ENCODE measurements at places on chromosomes 6 and 20. TPM values are rescaled to one million over a fixed set of nuclear protein-coding genes. Genes with fewer than 3 reads are reported as not detected.

The FILIP1 gene
- total RNA-seq: 4.3 TPM

- no peak for DNase-seq
Observed at GRCh38 chr6:73823046-73823735, 127.2 kb downstream of the CD109 start.

DNA sequence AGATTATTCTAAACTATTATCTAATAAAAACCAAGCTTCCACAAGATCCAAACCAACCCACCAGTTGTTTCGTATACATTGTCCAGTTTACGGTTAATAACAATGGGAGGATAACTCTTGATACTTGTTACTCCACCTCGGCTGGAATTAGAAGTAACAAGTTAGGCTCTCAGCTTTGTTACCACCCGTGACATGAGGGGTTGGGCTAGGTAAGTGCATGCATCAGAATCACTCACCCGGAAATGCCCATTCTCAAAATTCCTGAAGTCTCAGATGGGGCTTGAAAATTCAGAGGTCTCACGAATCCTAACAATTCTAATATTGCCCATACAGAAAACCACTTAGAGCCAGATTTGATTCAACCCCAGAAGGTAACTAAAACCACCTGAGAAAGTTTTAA is 27.0 kb upstream of the SERPINB1 start:
- DNase-seq: no peak

GRCh38 chr6:14658886-14659561 is 541.5 kb downstream of the CD83 start:
- peak; percentile 26 for DNase-seq

DNA sequence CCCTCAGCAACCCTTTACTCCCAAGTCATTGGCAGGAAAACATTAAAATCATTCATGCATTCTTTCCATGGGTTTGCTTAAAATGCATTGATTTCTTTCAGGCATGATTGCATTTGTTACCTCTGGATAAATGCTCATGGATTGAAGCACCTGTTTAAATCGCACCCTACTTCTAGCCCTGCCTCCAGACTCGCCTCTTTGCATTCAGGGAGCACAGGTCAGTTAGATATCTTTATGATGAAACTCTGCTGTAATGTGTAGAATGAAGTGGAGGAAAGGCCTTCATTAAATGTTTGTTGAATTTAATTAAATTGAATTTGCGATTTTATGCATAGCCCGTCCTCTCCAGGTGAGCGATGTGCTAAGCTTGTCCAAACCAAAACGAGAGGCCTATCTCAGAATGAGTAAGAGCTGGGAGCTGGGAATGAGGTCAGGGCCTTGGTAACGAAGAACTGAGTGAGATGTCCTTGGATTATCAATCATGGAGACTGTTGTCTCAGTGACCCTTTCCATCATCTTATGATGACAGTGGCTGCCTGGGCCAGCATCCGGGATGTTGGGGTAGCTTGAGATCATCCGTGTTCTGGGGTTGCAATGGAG is 210.1 kb downstream of the SYNDIG1 start:
- no peak for DNase-seq

DNA sequence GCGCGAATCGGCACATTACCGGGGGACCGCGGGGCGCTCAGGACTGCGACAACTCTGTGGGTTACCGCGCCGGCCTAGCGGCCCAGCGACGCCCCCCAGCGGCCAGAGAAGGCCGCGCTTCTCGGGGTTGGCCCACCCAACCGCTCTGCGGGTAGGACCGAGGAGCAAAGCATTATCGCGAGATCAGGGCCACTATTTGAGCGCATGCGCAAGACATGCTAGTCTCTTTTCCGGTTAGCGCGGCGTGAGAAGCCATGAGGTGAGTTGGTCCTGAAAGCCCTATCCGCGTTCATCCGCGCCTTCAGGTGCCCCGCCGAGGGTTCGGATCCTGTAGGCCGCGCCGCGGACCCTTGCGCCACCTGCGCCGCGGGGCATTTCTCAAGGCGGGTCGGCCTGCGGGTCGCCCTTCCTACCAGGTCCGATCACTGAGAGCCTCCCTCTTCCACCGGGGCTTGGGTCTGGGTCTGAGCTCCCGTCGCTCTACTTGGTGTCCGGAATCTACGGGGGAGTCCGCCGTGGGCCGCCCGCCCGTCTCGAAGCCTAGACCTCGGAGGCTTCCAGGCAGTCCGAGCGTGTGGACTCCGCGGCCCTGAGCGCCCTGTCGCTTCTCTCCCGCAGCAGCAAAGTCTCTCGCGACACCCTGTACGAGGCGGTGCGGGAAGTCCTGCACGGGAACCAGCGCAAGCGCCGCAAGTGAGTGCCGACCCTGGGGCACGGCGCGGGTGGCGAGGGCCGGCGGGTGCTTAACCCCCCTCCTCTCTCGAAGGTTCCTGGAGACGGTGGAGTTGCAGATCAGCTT is at the start of gene RPL10A:
Gene RPL10A, plus strand, starts transcription at position 221 of the 799 bp plus-strand sequence. Its CDS starts 34 bp downstream, at position 255.
- peak; percentile 97 for DNase-seq

The ANKRD6 gene
- 18.0 TPM for total RNA-seq

DNA sequence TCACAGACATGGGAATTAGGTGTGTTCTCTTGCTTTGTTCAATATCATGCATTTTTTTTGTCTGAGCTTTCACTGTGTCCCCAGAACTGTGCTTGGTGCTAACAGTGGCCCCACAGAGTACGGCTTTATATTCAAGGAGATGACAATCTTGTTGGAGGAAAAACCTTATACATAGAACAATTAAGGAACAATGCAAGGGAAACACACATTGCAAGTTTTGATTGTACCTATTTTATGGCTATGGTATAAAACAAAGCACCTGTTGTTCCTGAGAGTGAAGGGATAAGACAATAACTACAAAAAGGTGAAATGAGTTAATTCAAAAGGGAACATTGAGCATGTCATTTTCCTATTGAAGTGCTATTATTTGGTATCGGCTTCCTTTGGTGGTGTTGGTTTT is 143.9 kb upstream of the ESR1 start:
- no peak for DNase-seq

DNA sequence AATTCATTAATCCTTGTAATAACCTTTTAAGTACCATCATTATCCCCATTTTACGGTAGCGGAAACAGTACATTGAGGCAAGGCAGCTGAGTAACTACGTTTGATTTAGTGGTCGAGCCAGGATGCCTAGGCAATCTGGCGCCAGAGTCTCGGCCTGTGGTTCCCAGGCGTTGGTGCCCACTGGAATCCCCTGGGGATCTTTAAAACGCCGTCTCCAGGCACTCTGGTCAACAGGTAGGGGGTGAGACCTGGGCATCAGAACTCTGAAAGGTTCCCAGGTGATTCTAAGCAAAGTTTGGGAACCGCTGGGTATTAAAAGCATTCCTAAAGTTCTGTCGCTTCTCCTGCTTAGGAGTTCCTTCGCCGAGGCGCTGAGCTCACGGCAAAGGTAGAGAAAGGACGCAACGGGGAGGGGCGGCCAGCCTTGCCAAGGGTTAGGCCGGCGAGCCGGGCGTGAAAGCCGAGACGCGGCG is 939 bp downstream of the DTNBP1 start:
- DNase-seq: no peak

DNA sequence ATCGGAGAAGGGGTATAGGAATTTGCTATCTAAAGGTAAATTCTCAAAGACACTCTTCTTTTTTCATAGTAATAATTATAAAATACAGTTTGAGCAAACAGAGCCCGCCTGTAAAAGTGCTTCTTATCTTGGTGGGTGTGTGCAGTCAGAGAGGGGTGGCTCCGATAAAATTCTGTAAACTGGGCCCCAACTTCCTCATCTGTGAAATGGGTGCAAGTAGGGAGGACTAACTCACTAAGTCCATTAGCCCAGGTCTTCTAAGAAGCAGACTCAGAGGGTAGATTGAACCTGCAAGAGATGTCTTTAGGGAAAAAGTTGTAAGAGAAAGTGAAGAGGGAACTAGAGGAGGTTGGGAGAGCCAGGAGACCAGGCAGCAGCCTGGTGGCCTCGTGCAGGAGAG is 245.8 kb upstream of the RREB1 start:
- DNase-seq: no peak

The NHLRC1 gene
- 2.0 TPM for total RNA-seq

- no peak for DNase-seq
Observed at GRCh38 chr6:143680141-143680540, 2.4 kb downstream of the PHACTR2 start.

GRCh38 chr6:112156668-112157067 is 69.3 kb downstream of the FAM229B start:
- DNase-seq: no peak

DNA sequence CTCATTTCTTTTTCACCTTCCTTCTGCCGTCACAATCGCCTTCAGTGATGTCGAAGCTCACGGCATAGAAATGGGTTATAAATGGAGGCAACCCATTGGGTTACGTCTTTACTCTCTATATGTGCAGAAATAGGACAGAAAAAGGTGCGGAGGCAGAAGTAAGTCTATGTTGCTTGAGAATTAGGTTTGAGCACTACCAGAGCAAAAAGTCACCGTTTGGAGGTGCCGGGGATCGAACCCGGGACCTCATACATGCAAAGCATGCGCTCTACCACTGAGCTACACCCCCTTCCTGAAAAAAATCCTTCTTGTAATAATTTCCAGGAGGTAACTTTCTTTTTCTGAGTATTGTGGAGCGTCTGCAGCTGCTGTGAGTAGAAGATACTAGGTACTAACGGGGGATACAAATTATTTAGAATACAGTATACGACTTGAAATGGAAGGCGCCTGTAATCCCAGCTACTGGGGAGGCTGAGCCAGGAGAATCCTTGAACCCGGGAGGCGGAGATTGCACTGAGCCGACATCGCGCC is 134.2 kb downstream of the TRIM27 start:
- no peak for DNase-seq

The SOBP gene
- total RNA-seq: 8.2 TPM

DNA sequence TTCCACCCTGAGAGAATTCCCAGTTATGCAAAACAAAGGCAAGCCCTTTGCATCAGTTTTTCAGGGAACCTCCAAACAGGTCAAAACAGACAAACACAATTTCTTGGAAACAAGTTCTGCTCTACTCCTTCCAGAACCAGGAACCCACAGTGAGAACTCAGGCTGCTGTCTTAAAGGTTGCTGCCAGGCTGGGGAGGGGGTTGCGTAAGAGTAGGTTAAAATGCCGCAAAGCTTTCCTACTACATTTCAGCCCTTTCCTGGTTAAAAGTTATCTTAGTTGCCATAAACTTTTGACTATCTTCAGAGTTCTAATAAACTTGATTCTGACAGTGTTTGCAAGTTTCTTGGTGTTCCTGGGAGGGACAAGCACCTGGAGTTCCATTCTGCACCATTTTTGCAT is 33.8 kb downstream of the KPNA5 start:
- no peak for DNase-seq

GRCh38 chr20:60410618-60411264 is 452.5 kb downstream of the CDH26 start:
- DNase-seq: no peak

- no peak for DNase-seq
Observed at GRCh38 chr6:151239603-151240035, at the start of gene AKAP12. TSS of gene AKAP12 (plus strand) at chr6:151239967. CDS start at chr6:151240563, 596 bp downstream.

GRCh38 chr20:32521780-32522525 is 63.2 kb downstream of the NOL4L start:
- DNase-seq: peak; percentile 75

GRCh38 chr20:35823147-35823546 is 51.3 kb downstream of the PHF20 start:
- DNase-seq: no peak

GRCh38 chr6:138334000-138334399 is 43.7 kb upstream of the SMIM28 start:
- no peak for DNase-seq

The GRM4 gene
- not detected for total RNA-seq

DNA sequence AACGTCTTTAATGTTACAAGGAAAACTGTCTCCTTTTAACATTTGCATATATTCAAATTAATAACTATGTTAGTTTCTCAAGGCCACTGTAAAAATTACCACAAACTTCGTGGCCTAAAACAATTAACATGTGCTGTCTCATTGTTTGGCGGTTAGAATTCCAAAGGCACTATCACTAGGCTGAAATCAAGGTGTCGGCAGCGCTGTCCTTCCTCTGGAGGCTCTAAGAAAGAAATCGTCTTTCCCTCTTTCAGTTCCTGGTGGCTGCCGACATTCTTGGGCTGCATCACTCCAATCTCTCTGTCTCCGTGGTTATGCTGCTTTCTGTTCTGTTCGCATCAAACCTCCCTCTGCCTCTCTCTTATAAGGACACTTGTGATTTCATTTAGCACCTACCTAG is 4.2 kb downstream of the TPD52L1 start:
- no peak for DNase-seq

- no peak for DNase-seq
Observed at GRCh38 chr6:100116411-100117194, 122.6 kb upstream of the MCHR2 start.

- DNase-seq: peak; percentile 49
Observed at GRCh38 chr6:11772109-11772825, 6.3 kb downstream of the ADTRP start.

DNA sequence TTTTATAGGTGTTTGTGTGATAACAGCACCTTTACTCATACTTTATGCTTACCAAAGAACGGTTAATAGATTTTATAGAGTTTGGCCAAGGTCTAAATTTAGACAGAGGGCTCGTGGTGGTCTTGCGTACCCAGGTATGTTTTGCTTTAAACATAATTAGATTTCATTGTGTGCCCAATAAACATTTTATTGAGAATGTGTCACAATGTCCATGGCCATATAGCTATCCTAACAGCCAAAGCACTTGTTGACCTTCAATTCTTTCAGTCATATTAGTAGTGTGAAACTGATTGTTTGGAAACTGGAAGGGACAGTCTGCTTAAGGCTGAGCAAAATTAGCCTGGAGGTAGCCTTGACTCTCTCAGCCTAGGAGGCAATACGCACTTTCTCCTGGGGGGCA is 48.3 kb upstream of the HDGFL1 start:
- no peak for DNase-seq

- no peak for DNase-seq
Observed at GRCh38 chr20:36155991-36156390, 1.5 kb downstream of the EPB41L1 start.

DNA sequence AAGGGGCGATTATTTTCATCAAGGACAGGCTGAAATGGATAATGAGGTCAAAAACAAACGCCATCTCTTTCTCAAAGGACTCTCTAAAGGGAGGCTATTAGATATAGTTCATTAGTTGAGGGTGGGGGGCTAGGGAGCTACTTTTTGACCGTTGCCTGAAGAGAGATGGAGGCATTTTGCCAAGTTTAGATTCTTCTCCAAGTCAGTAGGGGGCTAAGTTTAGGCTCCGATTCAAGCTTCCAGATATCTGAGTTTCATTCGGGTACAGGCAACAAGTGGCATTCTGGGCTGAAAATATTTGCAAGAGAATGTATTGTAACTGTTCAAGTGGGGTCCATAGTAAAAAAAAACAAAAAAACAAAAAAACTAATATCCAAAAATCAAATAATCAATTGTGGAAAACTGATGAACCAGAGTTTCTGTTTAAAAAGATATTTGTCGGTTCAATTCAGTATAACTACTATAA is 43.4 kb upstream of the PIM1 start:
- no peak for DNase-seq

DNA sequence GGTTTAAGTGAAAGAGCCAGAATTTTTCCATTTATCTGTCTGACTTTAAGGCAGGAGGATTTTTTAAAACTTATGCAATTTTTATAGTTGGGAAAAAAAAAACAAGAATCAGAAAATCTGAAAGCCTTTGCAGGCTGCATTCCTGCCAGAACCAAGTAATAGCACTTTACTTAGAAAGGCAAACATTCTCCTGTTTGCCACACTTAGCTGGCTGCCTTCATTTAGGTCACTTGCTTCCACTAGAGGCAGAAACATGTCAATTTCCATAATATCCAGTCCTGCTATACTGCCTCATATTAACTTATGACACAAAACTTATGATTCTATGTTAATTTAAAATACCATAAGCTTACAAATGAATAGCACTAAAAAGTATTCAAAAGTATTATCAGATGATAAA is 425.8 kb downstream of the FRK start:
- DNase-seq: no peak

- no peak for DNase-seq
Observed at GRCh38 chr6:142374965-142375733, 73.3 kb downstream of the ADGRG6 start.

- no peak for DNase-seq
Observed at GRCh38 chr6:43622541-43622940, 6.5 kb downstream of the GTPBP2 start.

Measured in breast epithelium (tissue), 4 donors.